ENCODE measurements at places on chromosomes 1 and 21. TPM values are rescaled to one million over a fixed set of nuclear protein-coding genes. Genes with fewer than 3 reads are reported as not detected.

The PADI1 gene
- total RNA-seq: 0.09 TPM

The LIN28A gene
- not detected for total RNA-seq

The LRRC53 gene
- total RNA-seq: not detected

The B3GALT5 gene
- total RNA-seq: not detected

The BROX gene
- total RNA-seq: 67.5 TPM

The SMPDL3B gene
- 0.09 TPM for total RNA-seq

The CHI3L2 gene
- total RNA-seq: 10.5 TPM

The TCHHL1 gene
- total RNA-seq: not detected
